ENCODE measurements at places on chromosomes 13 and 19. TPM values are rescaled to one million over a fixed set of nuclear protein-coding genes. Genes with fewer than 3 reads are reported as not detected.

Gene LILRA1
- total RNA-seq = not detected

Gene AMER2
- total RNA-seq = not detected

Gene ZNF83
- total RNA-seq = 102 TPM

Gene GRIK5
- 1.8 TPM for total RNA-seq

Gene NCAN
- total RNA-seq = not detected

Gene IL11
- 4.2 TPM for total RNA-seq

Gene KRI1
- total RNA-seq = 23.3 TPM

Gene PTGIR
- total RNA-seq = not detected

Gene GRIN3B
- total RNA-seq = not detected

Gene TUBGCP3
- 35.7 TPM for total RNA-seq

DNA sequence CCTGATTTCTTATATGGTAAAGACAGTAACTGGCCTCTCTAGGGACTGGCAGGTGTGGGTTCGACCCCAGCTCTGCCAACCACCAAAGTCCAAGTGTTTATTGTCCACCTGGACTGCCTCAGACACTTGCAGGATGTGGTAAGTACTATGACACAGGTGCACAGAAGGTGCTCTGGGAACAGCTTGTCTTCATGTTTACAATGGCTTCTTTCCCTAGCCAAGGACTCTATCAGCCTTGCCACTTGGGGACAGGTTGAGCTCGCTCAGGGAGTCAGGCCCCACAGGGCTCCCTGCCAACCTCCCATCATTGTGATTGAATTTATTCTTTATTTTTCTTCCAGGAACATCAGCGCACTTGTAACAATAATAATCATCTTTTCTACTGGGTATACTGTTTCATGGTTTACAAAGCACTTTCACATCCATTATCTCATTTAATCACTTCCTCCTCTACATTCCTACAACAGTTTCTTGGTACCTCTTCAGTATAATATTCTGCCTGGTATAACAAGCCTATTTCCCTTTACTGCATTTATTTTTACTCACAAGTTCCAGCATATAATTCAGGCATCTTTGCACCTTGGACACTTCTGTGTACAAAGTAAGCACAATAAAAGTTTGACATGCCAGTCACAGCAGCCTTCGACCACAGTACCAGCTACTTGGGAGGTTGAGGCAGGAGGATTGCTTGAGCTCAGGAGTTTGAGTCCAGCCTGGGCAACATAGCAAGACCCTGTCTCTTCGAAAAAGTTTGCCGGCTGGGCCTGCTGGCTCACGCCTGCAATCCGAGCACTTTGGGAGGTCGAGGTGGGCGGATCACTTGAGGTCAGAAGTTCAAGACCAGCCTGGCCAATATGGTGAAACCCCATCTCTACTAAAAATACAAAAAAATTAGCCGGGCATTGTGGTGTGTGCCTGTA lies 24.2 kb upstream of the GATAD2A start:
- DNase-seq = no peak

GRCh38 chr13:86476656-86477055 lies 677.4 kb upstream of the SLITRK6 start:
- DNase-seq = no peak

DNA sequence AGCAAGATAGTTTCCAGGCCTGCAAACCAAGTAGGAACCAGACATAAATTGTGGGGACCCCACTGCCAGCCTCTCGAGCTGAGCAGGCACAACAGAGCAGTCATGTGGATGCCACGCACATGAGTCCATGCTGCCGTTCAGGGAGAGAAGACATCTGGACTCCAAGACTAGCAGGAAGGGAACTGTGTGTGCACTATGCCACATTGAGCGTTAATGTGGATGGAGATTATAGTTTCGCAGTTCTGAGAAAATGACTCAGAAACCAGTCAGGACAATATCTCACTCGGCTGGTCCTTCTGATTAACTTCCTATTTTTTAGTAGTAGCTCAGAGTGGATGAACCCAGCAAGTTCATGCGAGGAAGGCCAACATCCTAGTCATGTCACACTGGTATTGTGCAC lies 124.9 kb downstream of the CRYL1 start:
- no peak for DNase-seq

- peak; percentile 20 for DNase-seq
Measured at GRCh38 chr13:82681535-82681934, 1200.7 kb downstream of the SLITRK1 start.

- DNase-seq = no peak
Measured at GRCh38 chr19:19119325-19120237, 18.7 kb downstream of the TMEM161A start.

GRCh38 chr19:52993342-52994178 lies 20.2 kb upstream of the ERVV-1 start:
- no peak for DNase-seq

GRCh38 chr19:30314056-30314804 lies 58.0 kb upstream of the ZNF536 start:
- no peak for DNase-seq

DNA sequence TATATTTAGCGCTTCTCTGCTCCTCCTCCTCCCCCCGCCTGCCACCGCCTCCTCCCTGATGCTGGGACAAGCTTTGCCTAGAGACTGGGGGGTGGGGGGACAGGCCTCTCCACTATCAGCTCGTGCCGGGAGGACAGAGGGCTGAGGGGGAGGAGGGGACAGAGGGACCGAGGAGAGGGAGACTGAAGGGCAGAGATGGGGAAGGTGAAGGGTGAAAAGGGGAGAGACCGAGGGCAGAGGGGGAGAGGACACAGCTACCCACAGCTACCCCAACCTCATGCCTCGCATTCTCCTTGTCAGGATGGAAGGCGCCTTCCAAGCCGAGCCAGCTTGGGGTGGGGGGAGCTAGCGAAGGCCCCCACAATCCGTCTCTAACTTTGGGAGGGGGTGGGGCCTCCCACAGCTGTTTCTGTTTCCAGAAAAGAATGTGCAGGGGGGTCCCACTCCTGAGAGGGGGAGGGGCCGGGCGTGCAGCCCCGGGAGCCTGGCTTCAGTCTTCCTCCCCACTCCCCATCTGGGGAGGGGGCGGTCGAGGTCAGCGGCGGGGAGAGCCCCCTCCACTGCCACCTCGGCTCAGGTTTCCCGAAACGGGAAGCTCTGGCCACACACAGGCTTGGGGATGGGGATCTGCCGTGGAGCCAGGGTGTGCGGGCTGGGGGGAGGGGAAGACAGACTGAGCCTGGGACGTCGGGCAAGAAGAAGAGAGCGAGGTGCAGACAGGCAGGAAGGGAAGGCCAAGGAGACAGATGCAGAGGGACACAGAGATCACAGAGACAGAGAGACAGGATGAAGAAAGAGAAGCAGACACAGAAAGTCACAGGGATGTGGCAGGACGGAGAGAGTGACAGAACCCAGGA lies 1.6 kb downstream of the DACT3 start:
- no peak for DNase-seq

DNA sequence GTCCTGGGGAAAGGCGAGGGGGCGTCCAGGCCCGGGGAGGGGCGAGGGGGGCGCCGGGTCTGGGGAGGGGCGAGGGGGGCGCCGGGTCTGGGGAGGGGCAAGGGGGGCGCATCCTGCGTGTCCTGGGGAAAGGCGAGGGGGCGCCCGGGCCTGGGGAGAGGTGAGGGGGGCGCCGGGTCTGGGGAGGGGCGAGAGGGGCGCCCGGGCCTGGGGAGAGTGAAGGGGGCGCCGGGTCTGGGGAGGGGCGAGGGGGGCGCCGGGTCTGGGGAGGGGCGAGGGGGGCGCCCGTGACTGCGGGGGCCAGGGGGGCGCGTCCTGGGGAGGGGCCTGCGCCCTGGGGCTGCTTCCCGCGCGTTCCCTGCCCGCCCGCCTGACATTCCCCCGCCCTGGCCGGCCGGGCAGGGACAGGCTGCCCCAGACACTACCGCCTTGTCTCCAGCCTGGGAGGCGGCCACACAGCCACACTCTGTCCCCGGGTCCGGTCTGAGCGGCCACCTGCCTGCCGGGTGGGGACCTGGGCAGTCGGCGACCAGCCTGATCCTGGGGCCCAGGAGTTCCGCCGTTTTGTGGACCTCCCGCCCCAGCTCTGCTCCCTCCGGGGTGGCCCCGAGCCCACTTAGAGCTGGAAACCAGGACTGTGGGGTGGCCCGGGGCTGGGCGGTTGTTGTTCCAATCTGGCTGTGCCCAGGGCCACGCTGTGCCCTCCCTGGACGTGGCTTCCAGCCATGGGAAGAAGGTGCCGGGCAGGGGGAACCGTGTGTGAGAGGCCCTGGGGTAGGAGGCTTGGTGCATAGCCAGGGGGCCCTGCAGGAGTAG lies 11.8 kb downstream of the PALM start:
- no peak for DNase-seq

DNA sequence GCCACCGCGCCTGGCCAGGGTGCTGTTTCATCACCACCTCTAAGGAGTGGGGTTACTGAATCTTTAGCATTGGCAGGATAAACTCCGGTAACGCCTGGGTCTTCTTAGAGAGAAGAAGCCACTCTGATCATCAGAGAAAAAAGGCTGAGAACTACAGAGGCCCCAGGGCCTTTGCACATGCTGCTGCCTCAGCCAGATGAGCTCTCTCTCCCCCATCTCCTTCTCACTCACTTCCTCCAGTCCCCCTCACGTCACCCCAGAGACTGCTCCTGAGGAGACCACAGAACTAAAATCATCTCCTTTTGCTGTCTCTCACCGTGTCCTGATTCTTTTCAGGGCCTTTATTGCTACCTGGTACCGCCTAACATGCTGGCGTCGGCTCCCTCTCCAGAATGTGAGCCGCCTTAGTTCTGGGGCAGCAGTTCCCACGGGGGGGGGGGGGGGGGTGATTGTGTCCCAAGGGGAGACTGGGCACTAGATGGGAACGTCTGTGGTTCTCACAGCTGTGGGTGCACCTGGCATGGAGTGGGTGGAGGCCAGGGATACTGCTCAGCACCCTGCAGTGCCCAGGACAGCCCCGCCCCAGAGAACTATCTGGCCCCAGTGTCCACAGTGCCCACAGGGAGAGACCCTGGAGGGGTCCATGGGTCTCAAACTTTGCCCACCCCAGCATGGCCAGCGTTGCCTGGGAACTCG lies 5.1 kb upstream of the DIRAS1 start:
- no peak for DNase-seq

Data from MCF 10A (cell line).